Aorta (tissue), 5 donors: ENCODE measurements at places on chromosomes 7 and 10. TPM values are rescaled to one million over a fixed set of nuclear protein-coding genes. Genes with fewer than 3 reads are reported as not detected.
A peak's percentile ranks its signal among the peaks of the same experiment; 100 is the strongest.

The DNA2 gene
- 3.9 TPM for total RNA-seq

DNA sequence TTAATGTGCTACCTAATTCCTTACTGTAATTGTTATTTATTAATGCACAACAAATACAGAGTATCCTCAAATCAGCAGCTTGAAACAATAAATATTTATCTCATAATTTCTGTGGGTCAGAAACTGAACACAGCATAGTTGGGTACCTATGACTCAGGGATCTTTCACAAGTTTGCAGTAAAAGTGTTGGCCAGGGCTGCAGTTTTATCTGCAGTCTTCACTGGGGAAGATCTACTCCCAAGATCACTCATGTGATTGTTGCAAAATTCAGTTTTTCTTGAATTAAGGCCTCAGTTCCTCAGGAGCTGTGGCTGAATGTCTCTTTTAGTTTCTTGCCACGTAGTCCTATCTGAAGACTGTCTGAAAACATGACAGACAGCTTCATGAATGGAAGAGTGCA, 237.8 kb downstream of the ZWINT start:
- DNase-seq = no peak

DNA sequence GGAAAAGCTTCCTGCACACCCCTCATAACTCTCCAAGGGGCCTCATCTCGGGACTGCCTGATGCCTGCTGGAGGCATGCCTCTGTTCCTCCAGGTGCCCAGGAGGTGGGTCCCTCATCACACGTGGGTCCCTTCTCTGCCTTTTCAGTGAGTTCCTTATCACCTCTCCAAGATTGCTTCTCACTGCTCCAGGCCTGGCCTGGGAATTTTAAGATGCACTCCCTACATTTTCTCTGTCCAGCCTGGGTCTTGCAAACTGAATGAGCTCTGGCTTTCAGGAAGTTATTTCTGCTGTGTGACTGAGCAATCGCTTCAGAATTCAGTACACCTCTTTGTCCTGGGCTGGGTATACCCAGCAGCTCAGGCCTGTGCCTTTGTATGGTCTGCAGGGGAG, 43.8 kb downstream of the LRRC18 start:
- no peak for DNase-seq

GRCh38 chr7:147804032-147804431, 786.5 kb upstream of the C7orf33 start:
- DNase-seq = no peak

- peak; percentile 71 for DNase-seq
Observed at GRCh38 chr7:134669845-134670373, 23.3 kb downstream of the BPGM start.

- DNase-seq = no peak
Observed at GRCh38 chr7:28671526-28671925, 259.2 kb downstream of the CREB5 start.
